IPS-NIHi11 (cell line): ENCODE measurements at places on chromosomes 5 and 9.
A peak's percentile ranks its signal among the peaks of the same experiment; 100 is the strongest.

DNA sequence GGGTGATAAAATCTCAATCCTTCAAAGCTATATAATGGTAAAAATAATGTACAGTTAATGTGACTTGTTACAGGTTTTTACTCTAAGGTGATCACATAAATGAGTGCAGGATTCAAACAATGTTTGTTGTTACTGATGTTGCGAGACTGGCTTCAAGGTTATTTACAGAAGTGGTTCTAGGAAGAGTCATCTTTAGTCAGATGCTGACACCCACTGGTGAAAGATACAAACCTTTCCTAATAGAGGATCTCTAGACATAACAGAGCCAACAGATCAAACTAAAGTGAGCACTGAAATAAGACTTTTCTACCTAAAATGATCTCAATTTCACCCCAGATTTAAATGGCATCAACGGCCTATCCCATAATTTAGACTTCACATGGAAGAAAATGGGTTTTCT lies 20.2 kb downstream of the ARSB start:
- DNase-seq = no peak

DNA sequence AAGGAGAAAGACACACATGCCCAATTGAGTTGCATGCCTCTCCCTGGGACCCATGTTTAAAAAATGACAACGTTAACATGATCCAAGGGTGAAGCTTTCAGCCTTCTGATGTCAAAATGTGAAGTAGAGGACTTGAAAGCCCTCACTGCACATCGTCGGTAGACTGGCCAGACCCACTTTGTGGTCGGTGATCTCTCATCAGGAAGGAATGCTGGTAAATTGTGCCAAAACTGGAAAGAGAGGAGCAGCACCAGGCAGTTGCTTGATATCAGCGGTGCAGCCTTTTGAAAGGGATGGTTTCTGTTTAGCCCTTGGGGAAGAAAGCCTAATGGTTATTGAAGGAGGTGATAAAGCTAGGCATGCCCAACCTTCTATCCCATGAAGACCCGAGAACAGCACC lies 125.3 kb upstream of the MARCHF11 start:
- no peak for DNase-seq

GRCh38 chr5:1097381-1097987 lies 14.4 kb downstream of the SLC12A7 start:
- no peak for DNase-seq

- no peak for DNase-seq
Measured at GRCh38 chr5:131496400-131496713, 138.7 kb downstream of the RAPGEF6 start.

DNA sequence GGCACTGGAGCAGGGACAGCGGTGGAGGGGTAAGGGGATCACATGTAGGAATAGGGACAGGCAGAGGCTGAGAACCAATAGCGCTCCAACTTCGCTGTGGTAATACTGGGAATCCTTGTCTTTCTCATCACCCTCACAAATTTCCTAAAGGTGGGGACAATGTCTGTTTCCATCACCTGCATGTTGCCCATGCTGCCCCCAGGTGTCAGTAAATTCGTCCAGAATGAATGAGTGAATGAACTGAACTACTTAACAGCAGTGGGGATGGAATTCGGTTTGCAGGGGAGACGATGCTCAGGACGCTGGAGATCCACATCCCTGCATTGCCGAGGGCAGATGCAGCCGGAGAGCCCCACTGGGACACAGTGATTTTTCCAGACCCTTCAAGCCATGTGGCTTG lies 129.9 kb downstream of the PDZD2 start:
- peak; percentile 29 for DNase-seq

DNA sequence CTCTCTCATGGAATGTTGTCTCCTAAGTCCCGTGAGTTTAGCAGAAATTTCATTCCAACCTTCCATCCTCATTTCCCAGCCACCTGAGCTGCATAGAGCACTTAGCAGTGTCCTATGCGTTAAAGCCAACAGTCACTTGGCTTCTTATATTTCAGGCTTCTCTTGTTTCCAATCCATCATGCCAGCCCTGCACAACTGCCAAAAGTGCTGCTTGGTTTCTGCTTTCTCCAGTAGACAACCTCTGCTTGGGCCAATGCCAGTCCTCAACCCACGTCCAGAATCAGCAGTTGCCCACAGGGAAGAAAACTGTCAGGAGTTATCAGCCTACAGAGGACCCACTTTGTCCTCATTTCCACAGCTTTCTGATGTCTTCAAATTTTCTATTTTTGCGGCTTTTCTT lies 42.5 kb downstream of the KCNIP1 start:
- peak; percentile 27 for DNase-seq

GRCh38 chr5:36949593-36949992 lies 73.0 kb downstream of the NIPBL start:
- no peak for DNase-seq

DNA sequence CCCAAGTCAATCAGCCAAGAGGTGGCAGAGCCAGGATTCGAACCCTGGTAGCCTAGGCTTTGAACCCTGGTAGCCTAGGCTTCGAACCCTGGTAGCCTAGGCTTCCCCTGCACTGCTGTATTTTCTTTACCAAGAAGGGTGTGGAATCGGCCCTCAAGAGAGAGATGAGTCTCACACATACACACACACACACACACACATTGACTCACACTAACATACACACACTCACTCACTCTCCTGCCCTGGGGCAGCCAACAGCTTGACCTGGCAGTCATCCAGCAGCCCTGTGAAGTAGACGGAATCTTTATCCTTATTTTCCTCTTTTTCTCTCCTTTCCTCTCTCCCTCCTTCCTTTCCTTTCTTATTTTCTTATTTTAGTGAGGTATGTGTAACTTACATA lies 55.4 kb upstream of the RPL26L1 start:
- no peak for DNase-seq

DNA sequence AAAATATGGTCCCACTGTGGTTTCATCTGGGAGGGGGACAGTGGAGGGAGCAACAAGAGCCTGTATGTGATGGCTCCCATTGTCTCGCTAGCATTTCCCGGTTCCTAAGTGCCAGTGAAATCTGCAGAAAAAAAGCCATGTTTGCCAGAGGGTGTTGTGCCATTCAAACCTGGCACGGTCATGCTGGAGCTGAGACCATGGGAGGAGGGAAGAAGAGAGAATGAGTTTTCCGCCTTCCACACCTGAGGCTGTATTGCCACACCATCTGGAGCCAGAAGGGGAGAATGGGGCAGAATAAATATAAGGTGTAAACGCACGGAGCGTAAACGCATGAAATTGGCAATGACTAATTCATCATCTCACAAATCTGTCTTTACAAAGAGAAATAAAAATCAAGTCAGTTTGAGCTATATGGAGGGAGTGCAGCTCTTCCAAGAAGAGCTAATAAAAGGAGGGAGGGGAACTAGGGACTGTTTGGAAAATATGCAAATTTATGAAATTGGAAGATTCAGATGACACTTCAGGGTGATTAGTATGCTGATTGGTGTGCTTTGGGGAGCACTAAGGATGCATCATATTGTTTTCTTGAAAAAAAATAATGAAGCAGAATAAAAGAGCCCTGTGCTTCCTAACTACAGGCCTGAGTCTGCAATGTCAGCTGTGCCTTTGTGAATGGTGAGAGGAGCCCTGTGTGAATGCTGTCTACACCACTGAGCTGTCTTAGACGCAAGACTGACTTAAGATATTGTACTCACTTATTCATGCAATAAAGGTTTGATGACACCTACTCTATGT lies 237.9 kb downstream of the NSG2 start:
- DNase-seq = no peak

DNA sequence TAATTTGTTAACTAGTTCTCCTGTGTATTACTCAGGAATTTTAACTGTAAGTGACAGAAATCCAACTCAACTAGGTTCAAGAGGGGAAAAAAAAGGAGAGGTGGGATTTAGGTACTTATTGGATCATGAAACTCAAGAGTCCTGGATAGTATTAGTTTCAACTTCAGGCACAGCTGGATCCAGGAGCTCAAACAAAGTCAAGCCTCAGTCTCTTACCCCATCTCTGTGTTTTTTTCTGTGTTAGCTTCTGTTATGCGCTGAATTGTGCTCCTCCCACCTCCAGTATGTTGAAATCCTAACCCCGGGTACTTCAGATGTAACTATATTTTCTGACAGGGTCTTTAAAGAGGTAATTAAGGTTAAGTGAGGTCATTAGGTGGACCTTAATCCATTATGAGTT lies 53.5 kb downstream of the SMIM23 start:
- no peak for DNase-seq

- no peak for DNase-seq
Measured at GRCh38 chr5:107483231-107484024, 187.3 kb downstream of the EFNA5 start.

DNA sequence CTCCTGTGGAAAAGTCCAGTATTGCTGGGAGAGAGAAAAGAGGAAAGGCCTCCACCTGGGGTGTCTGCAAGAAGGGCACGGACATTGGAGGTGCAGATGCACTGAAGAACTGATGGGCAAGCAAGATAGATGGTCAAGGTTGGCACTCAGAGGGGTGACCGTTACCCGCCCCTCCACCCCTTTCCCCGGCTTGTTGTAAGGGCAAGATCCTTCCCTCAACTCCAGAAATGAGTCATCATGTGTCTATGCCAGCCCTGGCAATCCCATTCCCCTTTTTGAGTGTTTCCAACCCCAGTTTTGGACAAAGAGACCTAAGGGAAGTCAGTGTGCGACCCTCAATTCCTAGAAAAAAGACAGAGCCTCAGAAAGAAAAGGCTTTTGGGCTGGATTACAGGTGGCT lies 34.9 kb upstream of the ATP6V1G1 start:
- DNase-seq = no peak

DNA sequence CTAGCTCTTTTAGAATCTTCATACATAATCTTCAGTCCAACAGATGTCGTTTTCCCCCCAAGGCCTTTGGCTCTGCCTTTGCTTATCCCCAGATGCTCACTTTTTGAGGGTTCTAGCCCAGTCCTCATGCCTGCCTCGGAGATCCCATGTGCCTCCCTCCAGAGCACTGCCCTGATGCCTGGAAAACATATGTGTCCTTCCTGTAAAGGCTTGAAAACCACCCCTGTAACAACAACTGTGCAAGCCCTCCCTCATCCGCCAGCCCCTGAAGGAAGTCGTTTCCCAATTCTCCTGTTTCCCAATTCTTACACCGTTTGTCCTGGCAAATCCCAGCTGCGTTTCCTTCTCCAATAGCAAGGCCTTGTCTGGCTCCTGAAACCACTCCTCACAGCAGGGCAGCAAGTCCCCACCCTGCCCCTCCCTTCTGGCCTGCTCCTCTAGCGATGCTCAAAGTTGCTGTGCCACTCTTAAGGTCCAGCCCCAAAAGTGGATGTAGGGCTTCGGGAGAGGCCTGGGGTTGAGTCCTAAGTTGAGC lies 52.2 kb downstream of the SLC36A1 start:
- no peak for DNase-seq

DNA sequence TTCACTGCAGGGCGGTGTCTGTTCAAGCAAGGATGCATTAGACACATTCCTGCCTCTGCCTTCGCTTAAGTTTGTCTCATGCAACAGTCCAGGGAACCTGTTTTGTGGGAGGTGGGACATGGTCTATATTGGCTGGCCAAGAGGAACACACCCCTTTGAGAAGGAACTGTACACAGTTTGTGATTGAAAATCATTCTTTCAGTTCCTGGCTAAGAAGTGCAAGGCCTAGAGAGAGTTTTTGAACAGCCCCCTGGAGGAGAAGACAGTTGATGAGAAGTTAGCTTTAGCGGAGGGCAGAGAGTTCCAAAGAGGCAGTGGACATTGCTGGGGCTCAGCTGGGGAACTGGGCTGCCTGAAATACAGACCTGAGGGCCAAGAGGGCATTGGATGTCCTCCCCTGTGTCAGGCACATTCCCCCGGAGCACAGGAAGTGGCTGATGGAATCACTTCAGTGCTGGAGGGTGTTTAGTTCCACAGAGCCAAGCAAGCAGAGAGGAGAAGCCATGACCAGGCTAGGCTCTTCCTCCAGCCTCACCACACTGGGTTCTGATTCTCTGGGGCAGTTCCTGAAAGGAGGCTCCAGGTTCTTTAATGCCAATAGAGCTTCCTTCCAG lies 66.6 kb downstream of the RGS3 start:
- DNase-seq = no peak

- peak; percentile 19 for DNase-seq
Measured at GRCh38 chr5:85049020-85049419, 664.3 kb upstream of the EDIL3 start.

GRCh38 chr9:76516350-76516749 lies 57.4 kb downstream of the GCNT1 start:
- no peak for DNase-seq

DNA sequence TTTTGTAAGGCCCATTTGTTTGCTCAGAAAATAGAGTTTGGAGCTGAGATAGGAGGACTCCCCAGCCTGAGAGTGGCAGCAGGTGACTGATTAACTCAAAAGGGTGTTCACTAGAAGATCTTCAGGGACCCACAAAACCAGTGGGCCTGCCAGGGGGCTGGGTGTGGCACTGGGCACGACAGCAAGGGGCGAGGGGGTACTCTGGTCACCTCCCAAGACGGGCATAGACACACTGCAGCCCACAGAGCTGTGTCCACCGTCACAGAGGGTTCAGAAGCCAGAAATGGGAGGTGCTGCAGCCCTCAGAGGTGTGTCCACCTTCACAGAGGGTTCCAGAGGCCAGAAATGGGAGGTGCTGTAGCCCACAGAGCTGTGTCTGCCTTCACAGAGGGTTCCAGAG lies 75.6 kb upstream of the CACNA1B start:
- no peak for DNase-seq

- no peak for DNase-seq
Measured at GRCh38 chr5:123264394-123264793, 158.8 kb downstream of the CEP120 start.

- no peak for DNase-seq
Measured at GRCh38 chr5:43078956-43079355, 38.8 kb upstream of the ANXA2R start.

GRCh38 chr9:13181652-13182051 lies 97.8 kb downstream of the MPDZ start:
- DNase-seq = peak; percentile 11

- DNase-seq = no peak
Measured at GRCh38 chr9:1285526-1285925, 235.4 kb downstream of the DMRT2 start.

GRCh38 chr9:137373611-137373980 lies 49.4 kb downstream of the EXD3 start:
- DNase-seq = no peak

DNA sequence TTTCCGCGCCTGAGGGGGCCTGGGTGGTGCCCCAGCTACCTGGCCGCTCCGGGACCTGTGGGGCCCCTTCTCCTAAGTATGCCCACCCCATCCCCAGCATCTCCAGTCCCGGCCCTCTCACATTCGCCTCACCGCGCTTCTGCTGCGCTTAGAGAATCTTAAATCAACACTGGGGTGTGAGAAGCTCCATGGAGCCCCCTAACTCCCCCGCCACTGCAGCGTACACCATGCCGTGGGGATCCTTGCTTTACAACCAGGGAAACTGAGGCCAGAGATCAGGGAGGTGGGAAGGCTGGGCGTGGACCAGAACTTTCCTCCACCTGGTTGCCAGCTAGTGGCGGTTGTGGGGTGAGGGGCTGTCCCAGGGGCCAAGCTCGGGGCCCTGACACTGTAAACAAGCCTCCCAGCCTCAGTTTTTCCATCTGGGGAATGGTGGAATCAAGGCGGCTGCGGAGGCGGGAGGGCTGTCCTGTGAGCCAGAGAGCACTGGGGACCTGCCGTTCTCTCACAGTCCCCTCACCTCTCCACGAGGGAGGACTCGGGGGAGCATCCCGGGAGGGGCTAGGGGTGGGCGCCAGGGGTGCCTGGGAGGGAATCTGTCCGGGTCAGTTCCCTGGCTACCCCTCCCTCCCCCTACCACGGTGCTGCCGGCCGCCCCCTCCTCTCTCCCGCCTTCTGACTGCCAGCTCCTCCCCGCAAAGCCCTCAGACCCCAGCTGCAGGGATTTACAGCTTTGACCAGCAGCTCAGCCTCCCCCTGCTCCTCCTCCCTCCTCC lies 161.2 kb downstream of the C9orf50 start:
- no peak for DNase-seq

GRCh38 chr9:128145536-128145935 lies 3.7 kb upstream of the LCN2 start:
- DNase-seq = peak; percentile 44

GRCh38 chr5:95083606-95084005 lies 201.3 kb downstream of the MCTP1 start:
- no peak for DNase-seq
